ENCODE measurements at places on chromosomes 3 and 15. TPM values are rescaled to one million over a fixed set of nuclear protein-coding genes. Genes with fewer than 3 reads are reported as not detected.

Gene SEC22A
- 32.8 TPM for total RNA-seq

DNA sequence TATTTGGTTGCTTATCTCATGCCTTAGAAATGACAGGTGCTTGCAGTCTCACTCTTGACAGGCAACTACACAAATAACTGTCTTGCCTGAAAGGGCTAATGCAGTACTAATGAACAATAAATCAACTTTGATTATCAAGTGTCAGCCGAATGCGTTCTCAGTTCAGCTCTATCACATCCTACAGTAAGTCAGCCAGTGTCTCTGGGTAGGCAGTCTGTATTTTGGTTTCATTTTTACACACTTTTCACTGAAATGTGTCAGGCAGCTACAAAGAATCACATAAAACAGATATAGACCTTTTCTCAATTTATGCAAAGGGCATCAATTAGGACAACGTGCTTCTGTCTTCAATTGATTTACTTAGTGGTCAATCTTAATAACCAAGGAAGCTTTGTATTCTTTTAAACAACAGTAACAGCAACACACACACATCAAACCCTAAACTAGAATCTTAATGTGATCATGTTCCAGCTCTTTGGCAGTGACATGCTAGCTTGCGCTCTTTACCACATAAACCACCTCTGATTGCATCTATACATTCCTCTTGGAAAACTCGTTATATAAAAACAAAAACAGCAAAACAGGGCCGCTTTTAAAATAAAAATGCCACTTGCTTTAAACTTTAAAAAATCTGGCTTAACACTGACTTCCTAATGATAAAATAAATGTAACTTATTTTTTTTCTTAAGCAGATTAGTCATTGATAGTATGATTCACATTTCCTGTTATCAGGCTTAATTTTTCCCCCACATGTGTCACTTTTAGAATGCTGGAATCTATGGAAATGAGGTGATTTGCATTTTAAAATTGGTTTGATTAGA is 520.4 kb downstream of the FOXP1 start:
- peaks cover 13% of the 10 kb centered on the region for H3K4me1 ChIP-seq
- peak overlapping the region; percentile 96 for H3K27ac ChIP-seq
- H3K4me3 ChIP-seq = peak overlapping the region; percentile 78
- no peak for DNase-seq

DNA sequence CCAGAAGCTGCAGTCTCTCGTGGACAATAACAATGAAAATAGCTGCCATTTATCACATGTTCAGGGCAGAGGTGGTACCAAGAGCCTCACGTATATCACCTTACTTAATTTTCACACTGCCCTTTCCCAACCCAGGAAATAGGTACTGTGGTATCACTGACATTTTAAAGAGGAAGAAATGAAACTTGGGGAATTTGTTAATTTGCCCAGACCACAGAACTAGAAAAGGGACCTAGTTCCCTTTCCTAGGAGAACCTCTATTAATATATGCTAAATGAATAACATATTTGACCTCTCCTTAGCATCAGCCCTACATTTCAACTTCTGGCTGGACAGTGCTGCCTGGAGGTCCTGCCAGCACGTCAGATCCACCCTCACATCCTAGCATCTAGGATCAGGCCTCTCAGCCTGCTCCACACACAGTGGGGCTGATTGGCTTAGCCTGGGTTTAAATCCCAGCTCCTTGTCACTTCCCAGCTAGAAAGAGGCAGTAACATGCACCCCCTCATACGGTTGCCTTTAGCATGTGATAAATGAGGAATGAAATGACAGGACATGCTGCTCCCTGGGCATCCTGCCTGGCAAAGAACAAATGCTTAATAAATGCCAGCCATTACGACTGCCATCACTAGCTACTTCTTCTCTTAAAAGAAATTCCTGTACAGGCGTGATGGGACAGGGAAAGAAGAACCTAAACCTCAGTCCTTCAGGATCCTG is 95.1 kb upstream of the TNFAIP8L3 start:
- no peak for DNase-seq
- H3K27ac ChIP-seq = no peak overlapping the region
- no peak overlapping the region for H3K4me3 ChIP-seq
- no peaks in the 10 kb centered on the region for H3K36me3 ChIP-seq
- H3K4me1 ChIP-seq = peaks cover 25% of the 10 kb centered on the region

GRCh38 chr3:153970047-153970446 is 151.1 kb upstream of the ARHGEF26 start:
- H3K4me1 ChIP-seq = no peaks in the 10 kb centered on the region
- H3K27me3 ChIP-seq = no peaks in the 10 kb centered on the region
- DNase-seq = no peak
- no peak overlapping the region for H3K4me3 ChIP-seq
- H3K36me3 ChIP-seq = no peaks in the 10 kb centered on the region
- H3K27ac ChIP-seq = no peak overlapping the region

- H3K27me3 ChIP-seq = no peaks in the 10 kb centered on the region
- H3K27ac ChIP-seq = no peak overlapping the region
- no peaks in the 10 kb centered on the region for H3K36me3 ChIP-seq
- H3K4me3 ChIP-seq = no peak overlapping the region
- DNase-seq = no peak
- no peaks in the 10 kb centered on the region for H3K4me1 ChIP-seq
These were observed 34.4 kb downstream of the PAQR9 start for GRCh38 chr3:142929109-142929508.

DNA sequence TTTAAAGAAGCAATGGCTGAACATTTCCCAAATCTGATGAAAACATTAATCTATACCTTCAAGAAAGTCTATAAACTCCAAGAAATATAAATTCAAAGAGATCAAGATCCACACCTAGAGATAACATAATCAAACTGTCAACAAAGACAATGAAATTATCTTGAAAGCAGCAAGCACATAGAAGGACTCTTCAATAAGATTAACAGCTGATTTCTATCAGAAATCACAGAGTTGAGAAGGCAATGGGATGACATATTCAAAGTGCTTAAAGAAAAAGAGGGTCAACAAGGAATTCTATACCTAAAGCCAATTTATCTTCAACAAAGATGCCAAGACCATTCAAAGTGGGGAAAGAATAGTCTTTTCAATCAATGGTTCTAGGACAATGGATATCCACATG is 41.1 kb upstream of the LAMP3 start:
- H3K4me1 ChIP-seq = no peaks in the 10 kb centered on the region
- no peaks in the 10 kb centered on the region for H3K36me3 ChIP-seq
- H3K4me3 ChIP-seq = no peak overlapping the region
- H3K27me3 ChIP-seq = no peaks in the 10 kb centered on the region
- DNase-seq = no peak

Gene SCG5
- 173 TPM for total RNA-seq

Gene MDFIC2
- total RNA-seq = not detected

- H3K27me3 ChIP-seq = peaks cover 3% of the 10 kb centered on the region
- DNase-seq = peak; percentile 72
- H3K27ac ChIP-seq = no peak overlapping the region
- no peaks in the 10 kb centered on the region for H3K36me3 ChIP-seq
- peaks cover 59% of the 10 kb centered on the region for H3K4me1 ChIP-seq
- H3K4me3 ChIP-seq = no peak overlapping the region
These were observed 171.7 kb upstream of the TLE3 start for GRCh38 chr15:70269311-70269911.

DNA sequence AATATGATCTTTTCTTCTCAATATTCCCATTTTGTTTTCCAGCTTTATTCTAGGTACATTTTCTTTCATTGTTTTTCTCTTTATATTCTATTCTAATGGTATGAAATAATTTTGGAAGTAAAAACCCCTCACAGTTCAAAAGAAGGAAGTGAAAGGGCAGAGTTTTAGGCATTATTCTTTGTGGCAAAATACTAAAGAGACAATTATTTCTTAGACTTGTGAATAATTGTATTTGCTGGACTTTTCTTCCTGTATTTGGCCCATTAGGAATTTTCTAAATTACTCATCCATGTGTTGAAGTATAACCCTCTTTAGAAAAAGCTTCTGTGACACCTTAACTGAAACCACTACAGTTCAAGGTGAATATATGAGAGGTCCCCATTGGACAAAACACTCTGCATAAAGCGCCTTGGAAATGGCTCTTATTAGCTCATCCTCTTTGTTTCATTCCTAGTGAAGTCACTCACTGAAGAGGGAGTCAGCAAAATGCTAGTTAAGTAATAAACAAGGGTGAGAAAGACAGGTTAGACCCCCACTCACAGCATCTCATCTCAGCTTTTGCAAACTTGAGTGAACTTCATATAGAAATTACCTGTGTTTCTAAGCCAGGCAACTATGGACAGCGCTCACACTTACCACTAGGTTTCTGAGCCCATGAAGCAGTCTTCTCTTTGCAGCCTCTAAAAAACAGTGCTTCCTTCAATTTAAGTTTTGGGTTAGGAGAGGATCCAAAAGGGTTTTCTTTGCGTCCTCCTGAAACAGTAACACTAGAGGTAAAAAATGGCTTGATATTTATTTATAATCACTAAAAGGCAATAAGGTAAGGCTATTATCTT is 327.5 kb downstream of the ARPP21 start:
- no peaks in the 10 kb centered on the region for H3K27me3 ChIP-seq
- H3K4me3 ChIP-seq = no peak overlapping the region
- no peaks in the 10 kb centered on the region for H3K36me3 ChIP-seq
- no peaks in the 10 kb centered on the region for H3K4me1 ChIP-seq
- no peak overlapping the region for H3K27ac ChIP-seq
- DNase-seq = no peak

GRCh38 chr3:40873476-40873875 is 325.8 kb upstream of the CTNNB1 start:
- no peak for DNase-seq
- H3K27me3 ChIP-seq = no peaks in the 10 kb centered on the region
- no peaks in the 10 kb centered on the region for H3K36me3 ChIP-seq

Gene AP3B2
- 36.4 TPM for total RNA-seq

All from spinal cord (tissue), 10 donors.